ENCODE measurements at places on chromosomes 16 and 17.

DNA sequence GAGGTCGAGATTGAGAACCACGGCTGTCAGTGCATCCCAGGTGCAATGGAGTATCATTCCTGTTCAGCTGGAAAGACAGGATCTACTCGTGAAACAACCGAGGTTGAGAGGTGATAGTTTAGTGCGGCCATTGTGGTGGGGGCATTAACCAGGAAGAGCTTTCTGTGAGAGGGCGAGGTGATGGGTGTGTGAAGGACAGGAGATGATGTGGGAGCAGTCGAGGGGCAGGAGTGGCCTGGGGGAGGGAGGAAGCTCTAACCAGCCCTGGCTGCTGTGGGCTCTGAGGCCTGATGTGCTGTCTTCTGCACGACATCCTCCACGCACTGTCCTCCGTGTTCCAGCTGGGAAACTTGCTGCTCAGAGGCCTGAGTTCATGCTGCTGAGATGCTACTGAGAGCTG lies 22.0 kb downstream of the GOSR2 start:
- DNase-seq: no peak

DNA sequence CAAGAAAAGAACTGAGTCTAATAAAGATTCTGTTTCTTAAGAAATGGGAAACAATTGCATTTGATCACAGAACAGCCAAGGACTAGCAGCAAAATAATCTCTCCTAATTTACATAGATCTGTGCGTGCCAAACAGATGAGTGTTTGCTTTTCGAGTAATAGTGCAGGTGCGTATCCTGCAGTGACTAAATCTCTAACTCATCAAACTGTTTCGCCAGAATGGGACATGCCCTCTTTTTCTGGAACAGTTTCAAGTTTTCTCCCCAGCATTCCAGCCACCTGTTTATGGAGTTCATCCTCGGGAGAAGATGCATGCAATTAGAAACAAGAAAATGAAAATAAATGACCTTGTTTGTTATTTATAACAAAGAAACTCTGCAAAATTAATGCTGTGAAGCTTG lies 5.7 kb upstream of the TOX3 start:
- DNase-seq: no peak

GRCh38 chr16:58492066-58492465 lies 7.9 kb upstream of the NDRG4 start:
- no peak for DNase-seq

GRCh38 chr17:45893725-45894021 lies 681 bp upstream of the MAPT start:
- DNase-seq: no peak

- DNase-seq: no peak
Observed at GRCh38 chr17:39652587-39653315, 12.4 kb upstream of the TCAP start.
